ENCODE measurements at places on chromosomes 6 and 20.
A peak's percentile ranks its signal among the peaks of the same experiment; 100 is the strongest.

DNA sequence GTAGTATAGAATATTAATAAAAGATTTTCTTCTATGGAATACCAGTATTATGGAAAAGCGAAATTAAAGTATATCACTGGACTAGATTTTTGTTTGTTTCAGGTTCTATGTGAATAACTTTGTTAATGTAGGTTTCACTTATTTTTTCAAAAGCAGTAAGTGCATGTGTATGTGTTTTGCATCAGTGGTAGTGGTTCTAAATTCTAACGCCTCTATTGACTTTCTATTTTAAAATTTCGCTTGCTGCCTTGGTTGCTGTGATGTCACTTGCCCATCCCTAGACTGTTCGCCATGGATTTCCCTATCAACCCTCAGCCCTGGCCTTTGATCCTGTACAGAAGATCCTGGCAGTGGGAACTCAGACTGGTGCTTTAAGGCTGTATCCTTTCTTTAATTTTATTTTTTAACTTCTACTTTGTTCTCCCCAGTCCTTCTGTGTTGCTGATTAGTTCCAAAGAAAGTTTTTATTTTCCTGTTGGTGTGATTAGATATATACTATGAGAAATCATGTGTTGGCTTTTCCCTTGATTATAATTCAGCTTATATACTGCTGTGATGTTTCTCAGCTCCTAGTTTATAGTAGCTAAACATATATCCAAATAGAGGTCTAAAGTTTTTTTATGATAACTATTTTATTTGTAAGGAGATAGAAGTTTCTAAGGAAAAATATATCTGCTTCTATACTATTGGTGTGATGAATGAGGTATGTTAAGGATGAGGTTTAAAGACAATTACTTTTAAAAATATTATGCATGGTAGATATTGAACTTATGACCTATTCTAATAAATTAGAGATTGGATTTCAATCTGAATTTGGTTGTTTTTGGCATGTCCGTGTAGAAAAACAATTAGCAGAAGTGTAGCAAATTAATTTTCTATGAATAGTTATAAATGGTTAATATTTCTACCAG is 1.7 kb downstream of the STXBP5 start:
- DNase-seq, result no peak

- no peak for DNase-seq
These were observed 57.7 kb downstream of the RNF217 start for GRCh38 chr6:125019918-125020317.

- peak; percentile 22 for DNase-seq
These were observed 191.2 kb upstream of the SOX4 start for GRCh38 chr6:21402368-21402767.

- DNase-seq, result no peak
These were observed 4.2 kb downstream of the SYNDIG1 start for GRCh38 chr20:24473435-24474223.

DNA sequence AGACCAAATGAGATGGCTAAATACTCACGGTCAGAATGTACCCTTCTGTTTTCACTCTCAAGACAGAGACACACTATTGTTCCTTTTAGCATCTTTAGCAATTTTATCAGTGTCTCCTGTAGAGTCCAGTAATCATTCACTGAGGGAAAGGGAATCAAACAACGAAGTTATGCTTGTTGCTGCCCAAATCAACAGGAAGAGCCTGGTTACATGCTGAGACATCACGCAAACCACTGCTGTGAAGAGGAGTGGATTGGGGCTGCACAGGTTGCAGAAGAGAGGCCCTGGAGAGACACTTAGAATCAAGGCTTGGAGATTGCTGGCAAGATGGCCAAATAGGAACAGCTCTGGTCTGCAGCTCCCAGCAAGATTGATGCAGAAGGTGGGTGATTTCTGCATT is 40.5 kb upstream of the B3GAT2 start:
- no peak for DNase-seq

All from stimulated activated CD4-positive, alpha-beta T cell treated with anti-CD3 and anti-CD28 coated beads, Interleukin-15, amount 100 ng/mL, for 48 hours (primary cell).